ENCODE measurements at places on chromosomes 3 and 15.

DNA sequence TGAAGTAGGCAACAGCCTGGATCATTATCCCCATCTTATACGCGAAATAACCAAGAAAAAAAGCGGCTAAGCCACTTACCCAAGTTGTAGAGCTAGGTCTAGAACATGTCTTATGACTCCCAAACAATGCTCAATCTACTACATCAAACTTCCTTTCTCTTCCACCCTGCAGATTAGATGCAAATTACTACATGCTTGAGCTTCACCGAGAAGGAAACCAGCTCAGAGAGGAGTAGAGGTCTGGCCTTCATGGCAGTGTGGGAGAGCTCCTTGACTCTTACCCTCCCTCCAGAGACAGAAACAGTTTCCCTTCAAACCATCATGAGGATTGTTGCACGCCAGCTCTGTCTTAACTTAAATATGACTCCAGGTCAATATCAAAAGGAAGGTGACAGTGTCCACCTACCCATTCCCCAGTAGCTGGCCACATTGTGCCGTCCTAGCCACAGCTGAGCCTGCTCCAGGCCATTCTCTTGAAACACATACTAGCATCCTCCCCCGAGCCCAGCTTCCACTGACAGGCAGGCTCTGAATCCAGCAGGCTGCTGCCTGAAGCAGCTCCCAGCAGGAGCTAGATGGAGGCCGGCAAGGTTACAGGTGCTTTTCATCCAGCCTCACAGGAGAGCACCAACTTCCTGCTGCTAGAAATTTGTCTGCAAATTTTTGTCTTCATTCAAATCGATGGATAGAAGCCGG, 56.8 kb downstream of the CPN2 start:
- no peak for DNase-seq

GRCh38 chr15:39195961-39196486, 384.9 kb upstream of the THBS1 start:
- peak; percentile 67 for DNase-seq

DNA sequence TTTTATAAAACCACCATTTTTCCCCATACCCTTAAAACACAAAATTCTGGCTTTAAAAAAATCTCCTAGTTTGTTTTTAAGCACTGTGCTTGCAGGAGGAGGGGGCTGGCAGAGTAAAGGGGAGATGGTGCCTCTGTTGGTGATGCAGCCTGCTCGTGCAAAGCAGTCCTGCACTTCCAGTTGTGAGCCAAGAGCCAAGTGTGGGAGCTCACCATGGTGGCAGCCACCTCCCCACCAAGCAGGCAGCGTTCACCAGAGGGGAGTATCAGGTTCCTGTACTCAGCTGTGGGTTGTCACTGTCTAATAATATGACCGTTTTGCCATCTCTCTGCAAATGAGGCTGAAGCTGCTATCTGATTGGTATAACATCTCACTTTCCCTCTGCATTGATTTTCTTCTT, 164.8 kb downstream of the SYNPR start:
- no peak for DNase-seq

DNA sequence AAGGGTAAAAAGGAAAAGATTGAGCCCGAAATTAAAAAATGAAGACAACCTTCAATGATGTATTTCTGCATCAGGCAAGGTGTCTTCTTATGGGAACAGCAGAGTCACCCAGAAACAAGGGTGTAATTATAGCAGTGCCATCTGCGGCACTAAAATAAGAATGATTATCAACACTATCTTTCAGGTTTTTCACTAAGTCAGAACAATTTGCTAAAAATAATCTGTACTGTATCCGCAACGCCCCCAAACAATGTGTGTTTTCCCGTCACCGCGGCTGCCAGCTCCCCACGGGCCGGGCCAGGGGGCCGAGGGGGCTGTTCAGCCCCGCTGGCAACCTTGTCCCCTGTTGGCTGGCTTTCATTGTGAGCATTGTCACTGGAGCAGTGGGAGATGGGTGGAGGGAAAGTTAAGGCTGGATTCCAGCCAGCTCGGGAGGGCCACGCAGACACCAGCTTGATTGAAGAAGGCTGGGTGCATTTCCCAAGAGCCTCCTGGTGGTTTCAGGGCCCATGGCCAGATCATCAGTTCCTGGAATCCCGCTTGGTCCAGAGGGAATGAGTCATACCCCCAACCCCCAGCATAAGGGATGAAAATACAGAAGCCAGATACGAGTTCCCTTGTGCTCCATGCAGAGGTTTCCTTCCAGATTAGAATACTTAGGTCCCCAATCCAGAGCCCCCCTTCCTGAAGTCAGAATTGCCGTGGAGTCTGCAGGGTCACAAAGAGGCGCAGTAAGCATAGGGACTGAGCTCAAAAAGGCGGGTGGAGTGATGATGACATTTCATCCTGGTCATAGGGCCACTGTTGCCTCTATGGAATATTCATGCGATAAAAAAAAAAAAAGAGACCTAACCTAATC, 90.2 kb upstream of the KLF13 start:
- DNase-seq = peak; percentile 68

DNA sequence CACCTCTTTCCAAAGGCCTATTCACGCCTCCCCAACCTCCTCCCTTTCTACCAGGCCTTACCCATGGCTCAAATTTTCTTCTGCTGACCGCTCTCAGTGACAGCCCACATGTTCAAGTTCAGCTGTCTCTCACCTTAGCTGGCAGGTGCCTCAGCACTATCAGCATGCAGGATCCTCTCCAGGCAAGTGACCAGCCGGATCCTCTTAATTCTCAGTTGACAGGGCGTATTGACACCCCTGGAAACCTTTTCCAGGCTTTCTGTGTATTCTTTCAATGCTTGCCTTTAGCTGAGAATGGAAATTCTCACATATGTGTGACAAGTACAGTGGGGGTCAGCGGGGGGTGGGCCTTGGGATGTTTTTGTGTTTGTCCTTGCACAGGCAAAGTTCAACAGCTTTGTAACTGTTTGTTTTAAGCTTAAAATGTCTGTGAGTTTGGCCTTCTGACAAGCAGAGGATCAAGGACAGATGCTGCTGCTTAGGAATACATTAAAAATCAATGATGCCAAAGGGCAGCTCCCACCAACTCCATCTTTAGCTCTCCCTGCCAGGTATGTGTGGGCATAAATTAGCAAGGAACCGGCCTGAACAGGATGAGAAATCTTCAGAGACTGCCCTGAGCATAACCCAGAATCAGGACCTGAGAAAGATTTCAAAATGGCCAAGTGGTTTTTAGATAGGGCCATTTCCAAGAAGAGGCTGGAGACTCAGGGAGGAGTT, 17.4 kb upstream of the BDH1 start:
- no peak for DNase-seq

- DNase-seq = no peak
These were observed 69.0 kb downstream of the MINAR1 start for GRCh38 chr15:79501086-79501485.

- DNase-seq = no peak
These were observed 44.0 kb downstream of the CD200 start for GRCh38 chr3:112376992-112377391.

DNA sequence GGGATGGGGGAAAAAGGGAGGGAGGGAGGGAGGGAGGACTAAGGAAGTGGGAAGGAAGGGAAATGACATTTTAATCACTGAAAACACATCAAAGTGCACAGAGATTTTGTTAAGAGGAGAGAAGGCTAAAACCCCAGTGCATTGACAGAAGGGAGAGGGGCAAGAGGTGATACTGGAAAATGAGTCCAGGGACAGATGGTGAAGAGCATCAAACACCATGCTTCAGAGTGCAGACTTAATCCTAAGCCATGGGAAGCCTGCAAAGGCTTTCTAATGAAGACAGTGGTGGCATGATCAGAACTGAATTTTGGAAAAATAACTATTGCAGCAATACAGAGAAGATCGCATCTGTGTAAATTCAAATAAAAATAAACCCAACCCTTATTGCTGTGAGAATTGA, 41.8 kb downstream of the HGD start:
- DNase-seq = no peak

- no peak for DNase-seq
These were observed 62.5 kb downstream of the IL20RB start for GRCh38 chr3:137020315-137020714.

DNA sequence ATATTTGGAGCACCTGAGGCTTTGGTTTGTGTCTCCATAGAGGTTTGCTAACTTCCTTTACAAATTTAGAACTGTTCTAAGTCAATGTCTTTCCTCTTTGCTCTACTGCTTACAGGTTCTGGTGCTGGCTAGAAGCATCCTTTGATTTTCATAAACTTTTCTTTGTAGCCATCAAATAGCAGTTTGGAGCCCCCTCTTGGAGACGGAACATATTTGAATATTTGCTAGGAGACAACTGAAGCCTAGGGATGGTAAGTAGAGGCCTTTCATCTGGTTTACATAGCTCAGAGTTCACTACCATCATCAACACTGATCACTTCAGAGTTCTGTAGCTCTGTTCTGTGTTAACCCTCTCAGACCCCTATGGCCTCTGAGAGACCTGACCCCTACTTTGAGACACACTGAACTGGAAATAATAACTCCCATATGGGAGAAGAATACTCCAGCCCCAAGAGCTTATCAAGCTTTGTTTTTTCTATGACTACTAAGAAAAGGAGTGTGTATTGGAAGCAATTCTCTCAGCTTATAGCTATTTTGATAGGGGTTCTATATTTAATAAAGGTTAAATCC, 420.4 kb downstream of the EPHA3 start:
- DNase-seq = no peak

DNA sequence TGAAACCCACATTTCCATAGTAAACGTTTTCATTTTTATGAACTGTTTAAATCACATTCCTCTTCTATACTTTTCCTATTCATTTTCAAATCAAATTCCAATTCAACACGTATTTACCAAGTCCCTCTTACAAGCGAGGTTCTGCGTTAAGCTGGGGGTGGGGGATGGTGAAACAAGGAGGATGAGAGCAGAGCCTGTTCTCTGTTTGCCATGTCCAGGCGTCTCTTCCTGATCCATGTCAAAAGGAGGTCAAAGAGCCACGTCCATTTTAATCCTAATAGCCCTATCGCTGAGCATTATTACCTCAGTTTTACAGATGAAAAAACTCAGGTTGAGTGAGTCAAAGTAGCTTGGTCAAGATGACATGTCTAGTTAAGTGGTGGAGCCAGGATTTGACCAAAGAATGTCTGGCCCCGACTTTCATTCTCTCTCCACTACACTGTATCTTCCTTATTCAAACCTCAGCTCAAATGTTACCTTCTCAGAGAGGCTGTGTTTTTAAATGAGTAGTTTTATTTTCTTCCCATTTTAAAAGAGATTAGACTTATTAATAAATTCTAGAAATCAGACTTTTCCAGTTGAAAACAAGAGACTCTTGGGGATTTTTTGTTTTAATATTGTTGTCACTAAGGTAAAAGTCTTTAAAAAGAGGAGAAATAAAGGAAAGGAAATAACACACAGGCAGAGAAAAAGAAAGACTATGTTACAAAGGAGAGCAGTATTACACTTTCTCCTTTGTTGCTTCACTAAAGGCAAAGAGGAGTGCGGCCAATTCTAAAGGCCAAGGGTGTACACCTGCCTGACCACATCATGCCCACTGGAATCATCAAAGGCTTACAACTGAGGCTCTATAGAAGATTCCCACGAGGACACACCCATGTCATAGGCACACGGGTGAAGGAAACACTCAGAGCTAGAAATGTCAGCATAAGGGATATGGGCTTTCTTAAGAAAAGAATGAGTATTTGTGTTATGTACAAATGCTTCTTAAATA, 42.4 kb downstream of the MYO5A start:
- DNase-seq = no peak

- DNase-seq = no peak
These were observed 60.8 kb upstream of the TMC3 start for GRCh38 chr15:81434851-81435250.

GRCh38 chr3:134892761-134893160, 97.7 kb downstream of the EPHB1 start:
- DNase-seq = no peak

DNA sequence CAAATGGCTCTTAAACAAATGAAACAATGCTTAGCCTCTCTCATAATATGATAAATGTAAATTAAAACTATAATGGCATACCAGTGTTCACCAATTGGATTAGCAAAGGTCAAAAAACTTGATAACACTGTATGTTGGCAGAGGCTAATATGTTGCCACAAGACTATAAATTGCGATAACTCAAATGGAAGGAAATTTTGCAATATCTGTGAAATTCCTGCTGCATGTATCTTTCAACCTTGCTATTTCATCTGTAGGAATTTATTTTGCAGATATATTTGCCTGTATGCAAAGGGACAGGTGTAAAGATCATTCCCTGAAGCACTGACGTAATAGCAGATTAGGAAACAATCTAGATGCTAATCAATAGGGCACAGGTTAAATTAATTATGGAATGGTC, 191.4 kb upstream of the EIF1B start:
- no peak for DNase-seq

DNA sequence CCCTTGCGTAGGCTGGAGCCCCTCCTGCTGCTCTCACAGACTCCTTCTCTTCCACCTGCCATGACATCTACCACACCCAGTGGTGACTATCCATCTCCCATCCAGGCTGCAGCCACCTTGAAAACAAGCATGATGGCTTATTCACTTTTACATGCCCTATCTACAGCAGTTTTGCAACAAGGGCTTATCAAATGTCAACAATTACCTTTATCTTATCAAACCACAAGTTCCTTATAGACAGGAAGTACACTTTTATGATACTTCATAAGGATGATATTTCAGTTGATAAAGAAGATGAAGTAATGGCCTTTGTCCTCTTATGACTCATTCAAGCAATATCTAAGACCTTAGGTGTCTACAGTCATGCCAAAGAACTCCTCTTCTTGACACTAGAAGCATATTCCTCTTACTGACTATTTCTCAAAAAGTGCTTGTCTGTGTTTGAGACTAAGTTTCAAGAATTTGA, 125.3 kb upstream of the SPRED1 start:
- DNase-seq = no peak

- DNase-seq = no peak
These were observed 55.8 kb downstream of the CMSS1 start for GRCh38 chr3:99873269-99874102.

DNA sequence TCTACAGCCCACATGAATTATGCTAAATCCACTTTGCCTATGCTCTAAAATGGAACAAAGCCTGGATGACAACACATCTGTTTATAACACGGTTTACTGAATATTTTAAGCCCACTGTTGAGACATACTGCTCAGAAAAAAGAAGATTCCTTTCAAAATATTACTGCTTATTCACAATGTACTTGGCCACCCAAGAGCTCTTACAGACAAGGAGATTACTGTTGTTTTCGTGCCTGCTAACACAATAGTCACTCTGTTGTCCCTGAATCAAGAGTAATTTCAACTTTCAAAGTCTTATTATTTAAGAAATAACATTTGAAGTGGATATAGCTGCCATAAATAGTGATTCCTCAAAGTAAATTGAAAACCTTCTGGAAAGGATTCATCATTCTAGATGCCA, 70.9 kb downstream of the ANKRD28 start:
- DNase-seq = no peak

DNA sequence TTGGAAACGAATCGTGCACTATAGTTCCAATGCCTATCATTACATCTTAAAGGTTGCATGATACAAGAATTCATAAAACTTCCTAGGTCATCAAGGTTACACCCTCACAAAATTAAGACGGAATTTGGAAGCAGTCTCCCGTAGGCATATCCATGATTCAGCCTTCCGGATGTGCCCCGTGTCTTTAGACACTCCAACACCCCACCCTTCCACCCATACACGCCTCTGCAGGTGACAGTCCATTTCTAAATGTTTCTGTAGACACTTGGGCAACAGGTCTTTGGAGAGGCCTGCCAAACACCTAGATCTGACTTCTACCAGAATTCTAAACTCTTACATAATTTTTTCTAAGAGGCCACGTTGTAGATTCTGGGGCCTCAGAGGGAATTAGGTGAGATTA, 49.8 kb downstream of the LDHAL6B start:
- DNase-seq = no peak
